Calu3 (cell line): ENCODE measurements at places on chromosomes 7 and 10. TPM values are rescaled to one million over a fixed set of nuclear protein-coding genes. Genes with fewer than 3 reads are reported as not detected.

Gene PDE6C
- not detected in 2 replicates for total RNA-seq

DNA sequence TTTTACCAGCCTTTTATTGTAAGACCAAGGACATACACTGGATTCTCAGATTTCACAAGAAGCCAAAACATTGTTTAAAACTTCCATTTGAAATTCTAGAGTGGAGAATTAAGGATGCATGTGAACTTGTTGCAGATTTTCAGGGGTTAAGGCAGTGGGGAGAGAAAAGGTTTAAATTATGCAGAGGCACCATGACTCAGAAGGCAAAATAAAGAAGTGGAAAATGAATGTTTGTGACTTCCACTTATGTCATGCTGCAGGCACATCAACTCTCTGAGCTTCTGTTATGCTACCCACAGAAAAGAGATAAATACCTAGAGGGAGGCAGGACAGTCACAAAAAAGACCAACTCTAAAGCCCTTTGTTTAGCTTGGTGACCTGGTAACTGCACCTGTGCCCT, 84.4 kb upstream of the BET1 start:
- H3K27ac ChIP-seq: no peak overlapping the region
- H3K27me3 ChIP-seq: no peaks in the 10 kb centered on the region
- H3K36me3 ChIP-seq: no peaks in the 10 kb centered on the region
- peaks cover 14% of the 10 kb centered on the region for H3K4me1 ChIP-seq
- DNase-seq: no peak

- H3K4me3 ChIP-seq: no peak overlapping the region
- no peaks in the 10 kb centered on the region for H3K36me3 ChIP-seq
- no peak overlapping the region for H3K27ac ChIP-seq
These were observed 72.6 kb upstream of the RHOBTB1 start for GRCh38 chr10:61016630-61017029.

DNA sequence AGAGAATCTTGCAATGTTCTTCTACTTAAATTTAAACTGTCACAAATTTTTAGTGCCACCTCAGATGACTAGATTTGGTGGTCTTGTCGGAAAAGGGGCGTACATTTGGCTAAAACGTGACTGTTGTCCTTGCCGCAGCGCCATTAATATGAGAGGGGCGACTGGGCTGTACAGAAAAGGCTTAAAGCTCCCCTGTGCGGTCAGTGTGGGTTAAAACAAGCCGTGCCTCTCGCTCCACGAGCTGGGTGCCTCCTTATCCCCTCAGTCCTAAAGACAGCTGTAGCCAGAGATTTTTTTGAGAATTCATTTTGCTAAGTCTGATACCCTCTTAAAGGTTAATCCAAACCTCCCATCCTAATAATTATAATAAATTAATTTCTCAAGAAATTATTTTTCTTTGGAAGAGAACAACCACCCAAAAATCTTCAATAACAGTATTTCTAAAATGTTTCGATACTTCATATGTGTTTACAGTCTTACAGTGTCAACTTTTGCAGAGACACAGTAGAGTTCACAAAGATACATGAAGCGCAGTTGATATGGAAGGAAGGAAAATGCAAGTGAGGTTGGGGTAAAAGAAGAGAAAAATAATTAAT, 68.6 kb downstream of the C7orf25 start:
- no peak overlapping the region for H3K4me3 ChIP-seq
- peaks cover 81% of the 10 kb centered on the region for H3K27me3 ChIP-seq
- H3K4me1 ChIP-seq: no peaks in the 10 kb centered on the region
- H3K36me3 ChIP-seq: no peaks in the 10 kb centered on the region
